ENCODE measurements at places on chromosomes 3 and 15.

- DNase-seq = no peak
Observed at GRCh38 chr15:65326117-65326526, 21.6 kb downstream of the RNU5B-1 start.

DNA sequence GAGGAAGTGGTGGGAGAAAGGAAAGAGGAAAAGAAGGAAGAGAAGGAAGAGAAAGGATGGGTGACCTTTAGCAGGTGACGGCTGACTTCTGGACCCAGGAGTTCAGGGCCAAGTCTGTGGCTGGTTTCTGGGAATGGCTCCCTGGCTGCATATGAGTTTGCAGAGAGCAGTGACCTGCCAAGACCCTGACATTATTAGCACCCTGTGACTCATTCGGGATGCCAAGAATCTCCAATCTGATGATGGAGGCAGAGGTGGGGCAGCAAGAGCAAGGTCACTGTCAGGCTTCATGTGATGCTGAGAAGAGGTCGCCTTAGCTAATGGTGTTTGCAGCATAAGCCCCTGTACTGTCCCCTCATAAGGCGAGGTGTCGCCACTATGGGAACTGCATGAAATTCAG, 42.6 kb downstream of the MYZAP start:
- no peak for DNase-seq

DNA sequence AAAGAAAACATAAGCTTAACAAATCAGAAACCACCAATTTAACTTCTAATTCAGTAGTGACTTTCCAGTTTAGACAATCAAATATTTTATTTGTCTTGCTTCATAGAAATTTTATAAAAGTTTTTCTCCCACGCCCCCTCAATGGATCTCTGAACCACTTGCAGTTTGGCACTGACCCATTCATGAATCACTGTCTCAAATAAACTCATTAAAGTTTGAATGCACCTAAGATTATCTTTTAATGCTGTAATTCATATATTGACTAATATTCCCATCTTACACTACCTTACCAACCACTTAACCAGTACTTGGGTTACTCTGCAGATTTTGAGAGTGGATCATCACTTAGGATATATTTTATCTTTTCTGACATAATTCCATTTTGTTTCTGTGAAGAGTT, 880.2 kb downstream of the OTOL1 start:
- DNase-seq = no peak

DNA sequence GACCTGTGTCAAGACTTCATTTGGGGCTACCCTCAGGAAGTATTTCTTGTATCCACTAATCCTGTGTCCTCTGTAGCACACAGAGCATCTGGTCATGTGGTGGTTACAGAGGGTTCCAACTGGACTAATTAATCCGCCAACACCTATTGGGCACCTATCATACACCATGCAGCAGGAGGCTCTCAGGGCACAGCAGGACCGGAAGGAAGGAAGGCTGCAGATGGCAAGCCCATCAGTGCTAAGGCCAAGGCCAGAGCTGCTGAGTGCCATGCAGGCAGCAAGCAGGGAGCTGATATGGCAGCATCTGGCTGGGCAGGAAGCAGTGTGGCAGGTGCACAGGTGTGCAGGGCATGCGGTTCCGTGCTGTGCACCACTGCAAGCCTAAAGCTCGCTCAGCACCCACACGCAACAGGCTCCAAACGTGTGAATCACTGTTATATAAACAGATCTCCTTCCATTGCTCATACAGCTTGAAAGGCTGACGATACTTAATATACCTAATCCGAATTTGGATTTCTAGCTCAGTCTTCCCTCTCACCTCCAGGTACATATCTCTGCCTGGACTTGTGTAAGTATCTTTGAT, 64.4 kb upstream of the SNRPA1 start:
- no peak for DNase-seq

DNA sequence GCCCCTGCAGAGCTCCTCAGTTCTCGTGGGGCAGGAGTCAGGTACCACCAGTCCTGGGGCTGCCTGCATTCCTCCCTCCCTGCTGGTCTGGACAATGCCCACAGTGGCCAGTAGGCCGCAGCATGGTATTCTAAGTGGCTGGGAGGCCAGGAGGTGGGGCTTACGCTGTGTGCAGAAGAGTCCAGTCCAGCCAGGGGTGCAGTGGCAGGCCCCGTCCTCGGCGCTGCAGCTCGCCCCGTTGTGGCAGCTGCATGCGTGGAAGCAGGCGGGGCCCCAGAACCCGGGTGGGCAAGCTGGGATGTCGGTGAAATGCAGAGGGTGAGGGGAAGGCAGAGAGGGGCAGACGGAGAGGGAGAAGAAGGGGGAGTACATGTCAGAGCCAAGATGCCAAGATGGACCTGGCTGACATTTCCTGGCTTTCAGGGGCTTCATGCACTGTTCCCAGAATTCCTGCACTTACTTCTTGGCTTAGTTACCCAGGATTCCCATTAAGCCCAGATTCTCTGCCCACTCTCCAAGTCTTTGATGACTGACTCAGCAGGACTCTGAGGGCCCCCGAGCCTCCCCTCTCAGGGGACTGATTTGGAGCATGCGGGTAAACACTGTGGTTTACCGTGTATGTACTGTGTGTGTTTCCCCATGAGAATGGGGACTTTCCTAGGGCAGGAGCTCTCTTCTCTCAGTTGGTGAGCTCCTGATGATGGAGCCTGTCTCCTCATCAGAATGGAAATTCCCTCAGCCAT, 47.5 kb downstream of the RAB11A start:
- no peak for DNase-seq

DNA sequence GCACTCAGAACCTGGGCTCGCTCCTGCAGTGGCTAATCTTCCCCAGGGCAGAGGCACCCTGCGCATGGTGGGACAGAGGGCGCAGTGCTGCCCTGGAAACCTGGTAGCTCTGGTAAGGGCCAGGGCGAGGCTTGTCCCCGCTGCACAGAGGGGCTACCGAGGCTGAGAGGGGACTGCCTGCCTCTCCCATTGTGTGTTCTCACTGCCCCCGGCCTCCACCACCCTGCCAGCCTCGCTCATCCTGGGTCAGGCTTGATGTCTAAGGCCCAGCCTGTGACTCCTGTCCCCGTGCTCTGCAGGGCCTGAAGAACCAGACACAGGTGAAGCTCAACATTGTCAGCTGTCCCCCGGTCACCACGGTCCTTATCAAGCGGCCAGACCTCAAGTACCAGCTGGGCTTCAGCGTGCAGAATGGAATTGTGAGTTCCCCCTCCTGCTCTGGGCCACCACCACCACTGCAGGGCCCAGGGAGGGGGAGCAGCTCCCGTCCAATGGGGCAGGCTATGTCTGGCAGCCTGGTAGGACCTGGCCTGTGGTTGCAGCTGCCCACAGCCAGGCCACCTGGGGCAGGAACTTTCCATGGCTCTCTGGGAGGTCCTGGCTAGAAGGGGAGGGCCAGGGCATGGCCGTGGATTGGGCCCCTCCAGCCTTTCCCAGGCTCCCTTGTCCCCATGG, 161.5 kb downstream of the NSMCE3 start:
- DNase-seq = no peak

GRCh38 chr15:55334997-55335396, 16.0 kb downstream of the PIGB start:
- no peak for DNase-seq

DNA sequence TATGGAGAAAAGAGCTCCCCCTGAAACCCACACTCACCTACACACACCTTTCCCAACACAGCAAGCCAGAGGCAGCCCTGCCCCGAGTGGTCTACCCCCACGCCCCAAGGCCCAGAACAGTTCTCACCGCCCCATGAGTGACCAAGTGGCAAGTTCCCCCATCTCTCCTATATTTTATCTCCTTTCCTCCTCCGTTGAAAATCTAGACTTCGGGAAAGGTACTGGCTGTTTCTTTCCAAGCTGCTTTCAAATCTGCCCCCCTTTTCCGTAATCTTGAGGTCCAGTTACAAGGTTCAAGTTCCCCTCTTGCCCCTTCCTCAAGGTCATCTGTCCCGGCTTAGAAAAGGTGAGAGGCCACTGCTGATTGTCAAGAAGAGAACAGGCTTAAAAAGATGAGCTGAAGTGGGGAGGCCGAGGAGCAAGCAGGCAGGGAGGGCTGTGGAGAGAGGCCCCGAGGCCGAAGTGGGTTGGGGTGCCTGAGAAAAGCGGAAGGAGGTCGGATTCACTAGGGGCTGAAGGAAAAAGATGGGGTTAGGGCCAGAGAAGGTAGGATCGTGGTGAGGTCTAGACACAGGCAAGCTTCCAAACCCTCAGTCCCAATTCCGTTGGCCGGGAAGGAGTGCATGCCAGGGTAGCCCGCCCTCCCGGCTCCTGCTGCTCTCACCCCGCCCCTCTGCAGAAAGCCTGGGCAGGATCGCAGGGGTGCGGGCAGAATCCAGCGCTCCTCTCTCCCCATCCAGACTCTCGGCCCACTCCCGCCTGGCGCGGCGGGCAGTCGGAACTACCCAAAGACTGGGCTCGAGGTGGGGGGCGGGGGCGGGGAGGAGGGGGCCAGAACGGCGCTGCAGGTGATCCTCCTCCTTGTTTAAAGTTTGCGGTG, 1.7 kb downstream of the SEMA5B start:
- no peak for DNase-seq

- no peak for DNase-seq
Observed at GRCh38 chr15:41801850-41802455, 25.9 kb upstream of the JMJD7 start.

DNA sequence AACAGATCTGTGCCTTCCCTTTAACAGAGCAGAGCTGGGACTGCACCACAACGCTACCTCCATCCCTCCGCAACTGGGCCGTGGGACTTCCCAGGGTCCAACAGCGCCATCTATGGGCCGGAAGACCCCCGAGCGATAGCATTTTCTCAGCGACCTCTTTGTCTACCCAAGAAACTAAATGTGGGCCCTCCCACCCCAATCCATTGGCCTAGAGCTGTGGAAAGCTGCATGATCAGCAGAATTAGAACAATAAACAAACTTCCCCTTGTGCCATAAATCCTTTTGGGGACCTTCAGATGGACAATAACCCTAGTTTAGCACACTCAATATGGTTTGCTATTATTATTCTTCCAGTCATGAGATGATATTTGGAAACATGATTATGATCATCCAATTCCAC, 74.8 kb upstream of the NTRK3 start:
- no peak for DNase-seq

GRCh38 chr3:14876921-14877333, 58.2 kb downstream of the FGD5 start:
- DNase-seq = no peak

- DNase-seq = no peak
Observed at GRCh38 chr3:9247361-9247940, 2.0 kb downstream of the SRGAP3 start.

DNA sequence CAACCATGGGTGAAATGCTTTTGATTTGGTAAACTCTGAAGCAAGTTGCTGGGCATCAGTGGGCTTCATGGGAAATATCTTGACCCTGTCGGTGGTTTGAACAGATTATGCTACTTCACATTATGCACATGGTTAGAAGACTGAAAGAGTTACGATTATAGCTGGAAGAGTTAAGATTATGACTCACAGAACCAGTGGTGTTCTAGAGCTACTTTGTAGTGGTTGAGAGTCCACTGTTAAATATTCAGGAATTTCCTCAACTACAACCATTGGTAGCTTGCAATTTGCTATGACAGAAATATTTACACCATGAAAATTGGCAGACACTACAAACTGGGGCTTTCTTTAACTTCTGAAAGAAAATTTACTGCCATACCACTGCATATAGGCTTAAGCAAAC, 99.3 kb downstream of the GADL1 start:
- no peak for DNase-seq

DNA sequence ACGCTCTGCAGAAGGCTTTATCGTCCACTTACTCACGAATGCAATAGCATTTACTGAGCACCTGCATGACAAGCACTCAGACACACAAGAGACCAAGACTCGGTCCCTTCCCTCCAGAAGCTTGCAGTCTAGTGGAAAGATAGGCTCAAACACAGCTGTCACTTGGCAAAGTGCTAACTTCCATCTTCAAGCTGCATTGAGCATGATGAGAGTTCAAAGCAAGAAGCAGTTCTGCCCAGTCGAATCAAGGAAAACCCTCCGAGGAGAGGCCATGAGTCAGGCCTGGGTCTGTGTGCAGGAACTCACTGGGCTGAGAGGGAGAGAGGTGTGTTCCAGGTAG, 51.5 kb downstream of the C3orf20 start:
- no peak for DNase-seq

- no peak for DNase-seq
Observed at GRCh38 chr15:40241269-40242212, 2.7 kb downstream of the PAK6 start.

DNA sequence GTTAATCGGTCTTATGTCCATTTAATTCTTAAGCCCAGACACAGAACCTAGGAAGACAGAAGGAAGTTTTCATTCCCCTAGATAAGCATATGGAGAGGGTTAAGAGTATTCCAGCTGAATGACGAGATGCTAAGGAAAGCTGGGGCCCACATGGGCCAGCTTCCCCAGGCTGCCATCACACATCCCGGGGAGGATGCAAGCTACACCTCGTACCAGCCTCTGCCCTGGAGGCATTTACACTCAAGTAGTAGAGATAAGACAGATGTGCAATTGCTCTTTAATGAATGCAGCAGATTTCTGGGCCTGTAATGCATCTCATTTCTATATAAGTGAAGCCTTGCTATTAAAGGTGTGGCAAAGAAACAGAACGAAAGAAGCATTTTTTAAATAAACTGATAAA, 144.5 kb downstream of the MEX3B start:
- DNase-seq = no peak

- no peak for DNase-seq
Observed at GRCh38 chr15:78838489-78838888, 27.2 kb upstream of the ADAMTS7 start.

GRCh38 chr15:46266661-46267060, 631.8 kb downstream of the SQOR start:
- DNase-seq = no peak

- no peak for DNase-seq
Observed at GRCh38 chr3:101803173-101803782, 24.3 kb downstream of the NXPE3 start.

GRCh38 chr3:56667973-56668579, 15.0 kb downstream of the TASOR start:
- DNase-seq = no peak

DNA sequence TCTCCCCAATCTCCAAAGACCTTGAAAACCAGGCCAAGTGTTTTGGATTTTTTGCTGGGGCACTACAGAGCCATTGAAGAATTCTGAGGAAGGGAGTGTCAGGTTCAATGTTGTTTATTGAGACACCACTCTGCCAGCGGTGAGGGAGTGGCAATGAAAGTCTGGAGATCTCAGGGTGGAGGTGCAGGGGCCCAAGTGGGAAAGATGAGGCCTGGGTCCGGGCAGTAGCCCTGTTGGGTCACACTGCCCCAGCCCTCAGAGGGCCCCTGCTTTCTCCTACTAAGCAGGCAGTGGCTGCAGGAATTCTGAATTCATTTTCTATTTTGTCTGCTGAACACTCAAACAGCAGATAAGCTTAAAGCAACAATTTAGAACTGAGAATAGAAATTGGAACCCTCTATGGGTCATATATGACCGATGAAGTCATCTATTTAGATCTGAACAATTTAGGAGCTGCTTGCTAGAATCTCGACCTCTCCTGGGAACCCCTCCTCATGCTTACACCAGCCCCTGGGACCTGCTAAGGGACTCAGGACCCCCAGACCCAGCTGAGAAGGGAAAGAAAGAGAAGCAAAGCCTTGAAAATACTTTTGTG, 17.9 kb downstream of the HRH1 start:
- no peak for DNase-seq

GRCh38 chr15:42148808-42149492, 7.5 kb downstream of the PLA2G4F start:
- DNase-seq = no peak

GRCh38 chr3:79361748-79362378, 405.9 kb downstream of the ROBO1 start:
- DNase-seq = no peak

- no peak for DNase-seq
Observed at GRCh38 chr15:78360958-78361718, 21.0 kb downstream of the CRABP1 start.

All from activated CD8-positive, alpha-beta memory T cell treated with anti-CD3 and anti-CD28 coated beads for 4 hours (primary cell).